ENCODE measurements at places on chromosomes 11 and 22. TPM values are rescaled to one million over a fixed set of nuclear protein-coding genes. Genes with fewer than 3 reads are reported as not detected.

DNA sequence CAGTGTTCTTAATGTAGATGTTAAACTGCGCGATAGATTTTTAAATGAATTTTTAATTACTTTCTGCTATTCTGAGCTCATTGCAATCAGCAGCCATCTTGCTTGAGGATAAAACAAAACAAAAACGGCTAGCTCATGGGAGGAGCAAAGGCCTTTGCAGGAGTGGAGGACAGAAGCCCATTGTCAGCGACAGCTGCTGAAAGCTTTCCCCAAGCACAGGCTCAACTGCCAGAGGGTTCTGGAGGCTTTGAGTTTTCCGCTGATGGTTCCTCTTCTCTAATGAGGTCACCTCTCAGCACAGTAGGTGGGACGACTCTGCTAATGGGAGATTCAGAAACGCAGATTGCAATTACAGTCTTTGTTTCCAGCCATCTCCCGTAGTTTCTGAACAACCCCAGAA, 167.1 kb upstream of the TTC12 start:
- H3K4me3 ChIP-seq, result no peak overlapping the region
- no peaks in the 10 kb centered on the region for H3K36me3 ChIP-seq
- no peaks in the 10 kb centered on the region for H3K4me1 ChIP-seq
- no peak overlapping the region for H3K27ac ChIP-seq
- H3K27me3 ChIP-seq, result peaks cover 16% of the 10 kb centered on the region
- DNase-seq, result no peak

- DNase-seq, result no peak
- peaks cover 21% of the 10 kb centered on the region for H3K36me3 ChIP-seq
- H3K27me3 ChIP-seq, result no peaks in the 10 kb centered on the region
- H3K27ac ChIP-seq, result no peak overlapping the region
- H3K4me3 ChIP-seq, result no peak overlapping the region
- H3K4me1 ChIP-seq, result no peaks in the 10 kb centered on the region
Observed at GRCh38 chr22:25680051-25680450, 61.9 kb upstream of the MYO18B start.

DNA sequence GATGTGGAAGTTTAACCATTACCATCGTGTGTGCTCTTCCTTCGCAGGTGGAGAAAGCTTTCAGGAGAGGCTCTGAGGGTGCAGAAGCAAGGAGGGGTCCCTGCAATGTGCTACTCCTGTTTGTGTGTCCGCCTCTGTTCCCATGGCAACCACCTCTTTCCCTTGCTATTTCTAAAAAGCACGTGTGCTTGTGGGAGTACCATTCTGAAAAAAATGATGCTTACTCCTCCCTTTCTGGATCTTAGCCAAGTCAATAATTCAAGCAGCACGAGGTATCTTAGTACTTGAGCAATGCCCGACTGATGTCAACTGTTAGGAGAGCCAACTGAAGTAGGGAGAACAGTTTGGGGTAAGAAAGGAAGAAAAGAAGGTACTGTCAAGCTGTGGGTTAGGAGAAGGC, 628.7 kb downstream of the NTM start:
- no peaks in the 10 kb centered on the region for H3K36me3 ChIP-seq
- H3K4me3 ChIP-seq, result no peak overlapping the region
- H3K27me3 ChIP-seq, result no peaks in the 10 kb centered on the region
- no peaks in the 10 kb centered on the region for H3K4me1 ChIP-seq
- H3K27ac ChIP-seq, result no peak overlapping the region
- DNase-seq, result no peak

GRCh38 chr22:40665312-40665711, 14.0 kb upstream of the MCHR1 start:
- no peak overlapping the region for H3K27ac ChIP-seq
- H3K36me3 ChIP-seq, result peaks cover 4% of the 10 kb centered on the region
- no peak overlapping the region for H3K4me3 ChIP-seq
- H3K4me1 ChIP-seq, result peaks cover 21% of the 10 kb centered on the region
- H3K27me3 ChIP-seq, result no peaks in the 10 kb centered on the region

- H3K27me3 ChIP-seq, result no peaks in the 10 kb centered on the region
- no peak overlapping the region for H3K27ac ChIP-seq
- H3K4me1 ChIP-seq, result no peaks in the 10 kb centered on the region
- DNase-seq, result no peak
Observed at GRCh38 chr11:129013737-129014475, 71.2 kb upstream of the TP53AIP1 start.

Gene FOLR1
- total RNA-seq, result not detected

Gene FAM181B
- not detected for total RNA-seq

DNA sequence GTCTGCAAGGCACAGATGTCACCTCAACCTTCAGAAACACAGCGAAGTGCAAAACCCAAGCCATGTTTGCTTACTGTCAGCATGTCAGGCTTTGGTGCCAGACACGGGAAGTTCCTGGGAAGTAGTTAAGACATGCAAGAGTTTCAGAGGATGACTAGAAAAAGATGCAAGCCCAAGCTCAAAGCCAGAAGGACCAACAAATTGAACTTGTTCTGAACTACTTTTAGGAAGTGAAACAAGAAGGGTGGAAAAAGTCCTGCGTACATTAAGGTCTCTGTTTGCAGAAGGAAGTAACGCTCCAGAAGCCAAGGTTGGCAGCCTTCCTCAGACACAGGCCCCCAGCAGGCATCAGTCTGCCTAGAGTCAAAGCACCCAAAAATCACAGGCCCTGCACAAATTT, 2.6 kb downstream of the AP1B1 start:
- no peaks in the 10 kb centered on the region for H3K27me3 ChIP-seq
- peaks cover 52% of the 10 kb centered on the region for H3K4me1 ChIP-seq
- H3K36me3 ChIP-seq, result peaks cover 6% of the 10 kb centered on the region

Gene OR51I1
- total RNA-seq, result not detected

Measured in activated CD4-positive, alpha-beta T cell treated with anti-CD3 and anti-CD28 coated beads, Interleukin-2, amount 10 ng/mL, durations not matched to agents 7 days and 5 days (primary cell).